ENCODE measurements at places on chromosomes 12 and 14.

- no peak for DNase-seq
These were observed 11.4 kb downstream of the MMP14 start for GRCh38 chr14:22847661-22848341.

DNA sequence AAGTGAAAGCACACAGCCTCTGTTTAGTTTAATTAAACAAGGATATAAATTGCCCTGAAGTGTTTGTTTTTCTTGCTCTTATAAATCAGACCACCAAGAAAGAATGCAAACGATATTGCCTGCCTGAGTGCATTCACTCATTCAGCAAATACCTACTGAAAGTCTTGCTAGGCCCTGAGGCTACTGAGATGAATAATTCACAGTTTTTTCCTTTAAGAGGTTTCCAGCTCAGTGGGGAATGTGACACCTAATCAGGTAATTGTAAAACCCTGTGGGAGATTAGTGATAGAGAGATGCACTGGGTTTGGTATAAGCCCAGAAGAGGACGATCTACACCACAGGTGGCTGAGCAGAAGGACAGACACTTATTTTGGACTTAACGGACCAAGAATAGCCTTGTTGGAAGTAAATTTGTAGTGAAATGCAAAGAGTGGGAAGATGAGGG lies 151.4 kb downstream of the SLC35F4 start:
- DNase-seq, result no peak

- no peak for DNase-seq
These were observed 43.2 kb downstream of the JDP2 start for GRCh38 chr14:75471059-75471458.

- no peak for DNase-seq
These were observed 11.7 kb downstream of the TTC7B start for GRCh38 chr14:90804292-90805083.

- DNase-seq, result no peak
These were observed 39.6 kb downstream of the TEAD4 start for GRCh38 chr12:2998789-2999264.

DNA sequence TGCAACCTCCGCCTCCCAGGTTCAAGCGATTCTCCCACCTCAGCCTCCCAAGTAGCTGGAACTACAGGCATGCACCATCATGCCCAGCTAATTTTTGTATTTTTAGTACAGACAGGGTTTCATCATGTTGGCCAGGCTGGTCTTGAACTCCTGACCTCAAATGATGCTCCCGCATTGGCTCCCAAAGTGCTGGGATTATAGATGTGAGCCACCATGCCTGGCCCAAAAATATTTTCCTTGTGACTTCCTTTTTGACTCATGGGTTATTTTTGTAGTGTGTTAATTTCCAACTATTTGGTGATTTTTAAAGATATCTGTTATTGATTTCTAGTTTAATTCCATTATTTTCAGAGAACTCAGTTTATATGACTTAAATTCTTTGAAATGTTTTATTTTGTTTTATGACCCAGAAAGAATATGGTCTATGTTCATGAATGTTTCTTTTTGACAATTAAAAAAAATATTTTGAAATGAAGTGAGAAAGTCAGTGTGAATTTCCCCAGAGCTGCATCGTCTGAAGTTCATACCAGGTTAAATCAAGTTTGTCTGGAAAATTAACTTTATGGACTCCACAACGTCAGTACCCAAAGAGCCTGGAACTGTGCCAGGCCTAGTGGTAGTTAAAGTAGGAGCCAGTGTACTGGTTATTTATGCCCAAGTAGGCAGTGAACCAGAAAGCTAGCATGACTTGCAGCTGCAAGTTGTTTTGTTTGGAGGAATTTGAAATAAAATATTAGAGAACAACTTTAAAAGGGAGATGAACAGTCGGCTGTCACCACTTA lies 2.8 kb upstream of the CDKL1 start:
- peak; percentile 77 for DNase-seq

DNA sequence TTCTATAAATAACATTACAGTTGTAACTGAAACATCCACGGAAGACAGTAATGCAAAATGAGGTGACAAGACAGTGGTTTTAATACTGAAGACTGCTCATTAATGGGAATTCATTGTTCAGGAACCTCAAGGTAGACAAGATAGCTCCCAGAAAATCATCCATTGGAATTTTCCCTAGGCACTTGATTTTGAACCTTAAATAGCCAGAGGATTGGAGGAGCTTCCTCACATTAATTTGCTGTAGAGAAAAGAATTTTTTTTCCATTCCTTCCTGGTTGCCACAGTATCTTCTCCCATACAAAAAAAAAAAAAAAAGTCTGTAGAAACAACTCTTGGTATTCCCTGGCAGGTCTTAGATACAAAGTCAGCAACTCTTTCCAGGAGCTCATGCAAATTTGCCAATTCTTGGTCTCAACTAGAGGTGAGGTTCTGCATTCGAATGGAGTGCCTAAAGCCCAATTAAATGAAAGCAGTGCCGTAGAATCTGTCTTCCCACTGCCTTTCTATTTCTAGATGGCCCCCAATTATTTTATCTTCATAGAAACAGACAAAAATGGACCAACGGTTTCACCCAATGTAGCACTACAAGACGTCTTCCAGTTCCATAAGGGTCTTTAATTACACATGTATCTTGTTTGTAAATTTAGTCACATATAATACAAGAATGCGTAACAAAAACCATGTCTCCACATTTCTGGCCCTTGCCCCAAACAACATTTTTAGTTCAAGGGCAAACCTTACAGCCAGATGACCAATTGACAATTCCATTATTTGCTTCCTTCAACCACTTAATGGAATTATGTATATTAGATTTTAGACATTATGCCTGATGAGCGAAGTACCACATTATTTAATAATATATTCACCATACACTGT lies 13.5 kb downstream of the SLC38A2 start:
- no peak for DNase-seq

DNA sequence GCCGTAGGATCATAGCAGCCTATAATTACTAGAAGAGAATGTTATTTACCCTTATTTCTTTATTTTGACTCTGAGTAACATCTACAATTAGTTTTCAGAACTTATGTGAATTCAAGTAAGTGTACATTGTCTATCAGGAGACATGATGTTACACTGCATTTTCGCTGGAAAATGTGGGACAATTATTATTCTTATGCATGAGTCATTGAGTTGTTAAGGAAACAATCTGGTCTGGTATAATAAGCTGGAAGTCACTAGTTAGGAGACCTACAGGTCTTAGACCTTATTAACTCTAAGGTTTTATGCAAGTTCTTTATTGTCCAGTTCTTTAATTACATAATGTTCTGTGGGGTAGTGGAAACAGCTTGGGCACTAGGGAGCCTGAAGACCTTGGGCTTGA lies 5.8 kb downstream of the KTN1 start:
- no peak for DNase-seq

- DNase-seq, result no peak
These were observed 983.7 kb upstream of the FLRT2 start for GRCh38 chr14:84546236-84546635.

GRCh38 chr12:91835693-91836092 lies 310.0 kb downstream of the BTG1 start:
- no peak for DNase-seq

GRCh38 chr12:107684029-107684795 lies 1.4 kb upstream of the PWP1 start:
- DNase-seq, result no peak
